ENCODE measurements at places on chromosomes 5 and 9.

- DNase-seq, result no peak
Measured at GRCh38 chr9:249025-249424, 34.4 kb downstream of the DOCK8 start.

DNA sequence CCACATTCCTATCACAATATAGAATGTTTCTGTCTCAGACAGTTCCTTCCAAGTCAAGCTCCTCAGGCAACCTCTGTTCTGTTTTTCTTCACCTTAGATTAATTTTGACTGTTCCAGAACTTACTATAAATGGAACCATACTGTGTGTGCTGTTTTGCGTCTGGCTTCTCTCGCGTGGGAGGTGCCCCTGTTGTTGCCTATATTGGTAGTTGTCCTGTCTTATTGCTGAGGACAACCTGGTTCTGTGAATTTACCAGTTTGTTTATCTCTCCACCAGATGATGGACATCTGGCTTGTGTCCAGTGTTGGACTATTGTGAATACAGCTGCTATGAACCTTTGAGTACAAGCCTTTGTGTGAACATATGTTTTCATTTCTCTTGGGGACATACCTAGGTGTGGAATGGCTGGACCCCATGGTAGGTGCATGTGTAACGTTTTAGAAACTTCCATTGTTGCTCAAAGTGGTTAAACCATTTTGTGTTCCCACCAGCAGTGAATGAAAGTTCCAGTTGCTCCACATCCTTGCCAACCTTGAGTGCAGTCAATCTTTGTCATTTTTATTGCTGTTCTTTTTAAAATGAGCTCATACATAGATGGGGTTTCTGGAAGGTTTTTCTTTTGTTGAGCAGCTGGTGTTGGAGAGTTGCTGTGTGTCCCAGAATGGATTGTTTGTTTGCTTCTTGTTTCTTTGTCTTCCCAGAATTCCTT lies 18.1 kb downstream of the HMCN2 start:
- no peak for DNase-seq

- no peak for DNase-seq
Measured at GRCh38 chr9:125604196-125604595, 102.8 kb downstream of the MAPKAP1 start.

- DNase-seq, result no peak
Measured at GRCh38 chr5:115054387-115054951, 115.2 kb downstream of the TRIM36 start.

DNA sequence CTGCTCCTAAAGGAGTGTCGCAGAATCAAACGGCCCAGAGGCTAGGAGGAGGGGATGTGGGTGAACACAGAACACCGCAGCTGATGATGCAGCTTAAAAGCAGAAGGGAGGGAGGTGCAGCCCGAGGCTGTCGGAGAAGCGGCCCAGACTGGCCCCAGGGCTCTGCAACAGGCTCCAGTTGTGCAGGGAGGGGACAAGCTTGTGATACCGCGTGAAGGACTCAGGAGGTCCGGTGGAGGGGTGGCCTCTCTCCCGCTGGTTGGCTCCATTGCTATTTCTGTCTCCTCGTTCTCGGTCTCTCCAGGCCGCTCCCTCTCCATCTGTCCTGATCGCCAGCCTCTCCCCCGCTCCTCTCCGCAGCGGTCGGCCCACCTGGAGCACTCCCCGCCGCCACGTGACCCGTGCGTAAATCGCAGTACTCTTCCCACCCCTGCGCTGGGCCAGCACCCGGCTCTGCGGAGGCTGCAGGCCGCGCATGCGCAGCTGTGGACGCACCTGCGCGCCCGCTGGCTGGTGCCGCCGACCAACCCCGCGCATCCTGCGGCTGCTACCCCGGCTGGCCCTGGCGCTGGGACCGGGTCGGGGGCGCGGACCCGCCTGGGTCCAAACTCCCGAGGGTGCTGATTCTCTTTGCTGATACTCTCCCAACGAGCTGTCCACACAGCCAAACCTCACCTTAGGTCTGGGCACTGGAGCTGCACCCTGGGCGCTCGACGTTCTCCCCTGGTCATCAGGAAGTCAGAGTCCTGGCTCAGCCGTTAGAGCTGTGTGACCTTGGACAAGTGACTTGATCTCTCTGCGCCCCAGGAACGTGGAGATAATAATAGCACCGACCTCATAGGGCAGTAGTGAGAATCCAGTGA lies 3.7 kb upstream of the STXBP1 start:
- peak; percentile 73 for DNase-seq

- DNase-seq, result no peak
Measured at GRCh38 chr5:73328640-73329039, 119.9 kb downstream of the FOXD1 start.

- DNase-seq, result no peak
Measured at GRCh38 chr5:161230221-161230620, 316.3 kb downstream of the GABRB2 start.

- DNase-seq, result peak; percentile 32
Measured at GRCh38 chr5:91556-92263, at the start of gene PLEKHG4B. Gene PLEKHG4B, plus strand, starts transcription at chr5:92168. Its CDS starts 64 bp downstream, at chr5:92232.

DNA sequence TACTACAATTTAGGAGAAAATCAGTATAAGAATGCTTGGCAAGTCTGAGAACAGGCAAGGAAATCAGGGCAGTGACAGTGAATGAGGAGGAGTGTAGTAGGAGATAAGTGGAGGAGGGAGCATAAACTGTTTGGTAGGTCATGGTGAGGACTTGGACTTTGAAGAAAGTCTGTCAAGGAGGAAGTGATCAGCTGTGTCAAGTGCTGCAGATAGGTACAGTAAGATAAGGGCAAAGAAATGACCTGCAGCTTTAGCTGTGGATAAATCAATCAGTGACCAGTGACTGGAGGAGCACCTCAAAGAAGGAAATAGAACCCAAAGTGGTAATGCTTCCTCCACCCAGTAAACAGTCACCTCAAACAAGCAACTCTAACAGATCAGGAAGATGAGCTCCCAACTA lies 106.3 kb downstream of the RAPGEF6 start:
- DNase-seq, result no peak

DNA sequence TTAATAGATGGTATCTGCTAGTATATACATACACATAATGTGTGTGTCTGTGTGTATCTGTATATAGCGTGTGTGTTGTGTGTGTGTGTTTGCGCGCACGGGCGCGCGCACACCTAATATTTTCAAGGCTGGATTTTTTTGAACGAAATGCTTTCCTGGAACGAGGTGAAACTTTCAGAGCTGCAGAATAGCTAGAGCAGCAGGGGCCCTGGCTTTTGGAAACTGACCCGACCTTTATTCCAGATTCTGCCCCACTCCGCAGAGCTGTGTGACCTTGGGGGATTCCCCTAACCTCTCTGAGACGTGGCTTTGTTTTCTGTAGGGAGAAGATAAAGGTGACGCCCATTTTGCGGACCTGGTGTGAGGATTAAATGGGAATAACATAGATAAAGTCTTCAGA lies 757 bp downstream of the FXN start:
- no peak for DNase-seq

- DNase-seq, result no peak
Measured at GRCh38 chr9:122822056-122822455, 6.3 kb downstream of the PDCL start.

GRCh38 chr5:137190031-137190430 lies 309.1 kb downstream of the SPOCK1 start:
- DNase-seq, result no peak

Data from NCI-H1930 (cell line).